ENCODE measurements at places on chromosomes 12 and 14.

DNA sequence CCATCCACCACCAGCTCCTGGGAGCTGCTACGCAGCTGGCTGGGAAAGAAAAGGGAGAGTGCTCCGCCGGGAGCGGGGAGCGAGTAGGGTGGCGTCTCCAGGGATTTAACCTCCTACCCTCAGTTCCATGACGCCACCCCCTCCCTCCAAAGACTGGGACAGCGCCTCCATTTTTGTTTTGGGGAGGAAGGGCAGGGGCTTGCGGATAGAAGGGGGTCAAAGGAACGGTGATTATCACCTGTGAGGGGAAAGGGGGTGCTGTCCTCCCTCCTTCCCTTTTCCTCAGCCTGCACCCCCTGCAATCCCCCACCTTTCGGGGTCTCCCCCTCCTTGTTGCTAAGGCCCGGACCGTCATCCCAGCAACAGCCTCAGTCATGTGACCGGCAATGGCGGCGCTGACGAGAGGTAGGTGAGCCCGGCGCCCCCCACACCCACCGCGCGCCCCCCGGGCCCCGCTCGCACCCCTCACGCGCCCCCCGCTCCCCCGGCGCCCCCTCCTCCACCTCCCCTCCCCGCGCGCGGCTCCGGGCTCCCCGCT is at the start of gene DTX3:
DTX3 (plus strand) TSS at position 371 of the 538 bp plus-strand sequence. CDS start 1,694 bp downstream, outside the sequence.
- DNase-seq, result peak; percentile 35

GRCh38 chr12:82873309-82873708 is 186.6 kb downstream of the TMTC2 start:
- DNase-seq, result no peak

- no peak for DNase-seq
Measured at GRCh38 chr12:33593753-33594152, 154.1 kb upstream of the SYT10 start.

- DNase-seq, result peak; percentile 62
Measured at GRCh38 chr12:76030341-76031080, 1.1 kb downstream of the PHLDA1 start.

- no peak for DNase-seq
Measured at GRCh38 chr12:22551624-22552023, 7.3 kb upstream of the C2CD5 start.

GRCh38 chr14:19947413-19948090 is 16.8 kb downstream of the OR4K1 start:
- DNase-seq, result no peak

GRCh38 chr12:11758510-11759493 is 109.3 kb downstream of the ETV6 start:
- DNase-seq, result no peak

DNA sequence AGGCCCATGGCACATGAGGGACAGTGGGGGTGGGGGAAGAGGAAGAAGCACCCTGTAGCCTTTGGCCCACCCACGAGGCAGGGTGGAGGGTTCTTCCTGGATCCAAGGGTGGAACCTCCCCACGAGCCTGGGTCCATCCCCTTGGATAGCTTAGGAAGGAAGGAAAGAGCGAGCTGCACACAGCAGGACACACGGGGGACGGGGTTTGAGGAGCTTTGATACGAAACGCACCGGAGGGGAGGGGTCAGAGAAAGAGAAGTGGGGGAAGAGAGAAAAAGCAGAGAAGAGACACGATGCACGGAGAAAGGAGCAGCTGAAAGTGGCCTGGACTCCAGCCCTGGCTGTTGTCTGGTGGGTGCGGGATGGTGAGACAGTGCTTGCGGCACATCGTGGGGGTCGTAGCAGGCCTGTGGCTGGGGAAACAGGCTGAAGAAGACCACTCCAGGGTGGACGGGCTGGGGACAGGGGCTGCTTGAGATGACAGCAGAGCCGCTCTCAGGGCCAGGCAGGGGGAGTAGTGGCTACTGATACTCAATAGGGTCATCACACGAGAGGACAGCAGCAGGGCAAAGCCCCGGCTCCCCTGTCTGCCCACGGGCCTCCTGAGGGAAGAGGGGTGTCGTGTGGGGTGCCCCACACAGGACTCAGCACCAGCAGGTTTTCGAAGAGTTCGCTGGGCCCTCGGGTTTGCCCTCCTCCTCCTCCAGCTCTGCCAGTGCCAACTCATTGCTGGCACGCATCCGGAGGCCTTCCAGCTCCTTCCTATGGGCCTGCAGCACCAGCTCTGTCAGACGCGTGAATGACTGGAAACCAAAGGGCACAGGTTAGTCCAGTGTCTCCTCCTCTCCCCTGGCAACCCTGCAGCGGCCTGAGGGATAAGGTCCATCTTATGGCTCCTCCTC is 5.4 kb upstream of the GPX2 start:
- no peak for DNase-seq

GRCh38 chr12:51954561-51955361 is 3.3 kb downstream of the ACVR1B start:
- DNase-seq, result no peak

DNA sequence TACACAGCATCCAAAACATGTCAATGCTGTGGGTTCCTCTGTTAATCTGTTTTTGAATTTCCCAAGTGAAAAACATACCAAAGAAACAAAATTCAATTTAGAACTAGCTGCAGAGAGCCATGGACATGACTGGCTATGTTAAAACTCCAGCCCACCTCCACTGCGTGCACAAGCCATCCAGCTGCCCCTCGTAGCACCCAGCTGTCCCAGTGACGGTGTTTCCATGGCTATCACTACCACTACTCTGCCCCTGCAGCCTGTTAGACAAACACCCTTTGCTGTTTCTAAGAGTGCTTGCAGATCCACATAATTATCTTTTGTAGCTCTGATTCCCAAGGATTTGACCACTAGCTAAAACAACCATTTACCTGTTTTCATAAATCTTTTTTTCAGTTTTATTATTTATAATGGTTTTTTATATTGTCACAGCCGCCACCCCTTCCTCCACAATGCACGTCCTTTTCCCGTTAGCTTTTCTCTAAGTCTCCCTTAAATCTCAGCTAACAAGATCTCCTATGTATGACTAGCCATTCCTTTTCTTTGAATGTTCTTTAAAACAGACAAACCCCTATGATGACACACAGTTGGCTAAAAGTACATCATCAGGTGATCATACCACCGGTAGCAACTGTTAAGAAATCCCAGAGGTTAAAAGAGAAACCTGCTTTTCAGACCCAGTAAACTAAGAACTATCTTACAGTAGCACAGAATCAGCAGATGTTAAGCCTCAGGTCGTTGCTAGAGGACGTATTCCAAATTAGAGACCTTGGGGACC is 37.8 kb upstream of the NAA30 start:
- DNase-seq, result no peak

DNA sequence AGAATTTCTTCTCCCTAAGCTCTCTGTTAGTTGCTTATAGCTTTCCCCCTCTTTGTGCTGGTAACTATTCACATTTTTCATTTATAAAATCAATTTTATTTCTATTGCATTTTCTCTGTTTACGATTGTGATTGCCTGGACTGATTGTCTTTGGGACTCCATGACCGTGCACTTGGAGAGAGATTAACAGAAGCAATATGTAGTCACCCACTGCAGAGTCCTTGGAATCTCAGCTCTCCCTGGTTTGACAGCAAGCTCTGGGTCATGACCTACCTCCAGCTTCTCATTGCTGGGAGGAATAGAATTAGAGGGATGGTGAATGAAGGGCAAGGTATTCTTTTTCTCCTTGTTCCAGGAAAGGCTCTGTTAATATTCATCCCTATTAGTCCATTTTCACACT is 398.2 kb downstream of the AACS start:
- no peak for DNase-seq

DNA sequence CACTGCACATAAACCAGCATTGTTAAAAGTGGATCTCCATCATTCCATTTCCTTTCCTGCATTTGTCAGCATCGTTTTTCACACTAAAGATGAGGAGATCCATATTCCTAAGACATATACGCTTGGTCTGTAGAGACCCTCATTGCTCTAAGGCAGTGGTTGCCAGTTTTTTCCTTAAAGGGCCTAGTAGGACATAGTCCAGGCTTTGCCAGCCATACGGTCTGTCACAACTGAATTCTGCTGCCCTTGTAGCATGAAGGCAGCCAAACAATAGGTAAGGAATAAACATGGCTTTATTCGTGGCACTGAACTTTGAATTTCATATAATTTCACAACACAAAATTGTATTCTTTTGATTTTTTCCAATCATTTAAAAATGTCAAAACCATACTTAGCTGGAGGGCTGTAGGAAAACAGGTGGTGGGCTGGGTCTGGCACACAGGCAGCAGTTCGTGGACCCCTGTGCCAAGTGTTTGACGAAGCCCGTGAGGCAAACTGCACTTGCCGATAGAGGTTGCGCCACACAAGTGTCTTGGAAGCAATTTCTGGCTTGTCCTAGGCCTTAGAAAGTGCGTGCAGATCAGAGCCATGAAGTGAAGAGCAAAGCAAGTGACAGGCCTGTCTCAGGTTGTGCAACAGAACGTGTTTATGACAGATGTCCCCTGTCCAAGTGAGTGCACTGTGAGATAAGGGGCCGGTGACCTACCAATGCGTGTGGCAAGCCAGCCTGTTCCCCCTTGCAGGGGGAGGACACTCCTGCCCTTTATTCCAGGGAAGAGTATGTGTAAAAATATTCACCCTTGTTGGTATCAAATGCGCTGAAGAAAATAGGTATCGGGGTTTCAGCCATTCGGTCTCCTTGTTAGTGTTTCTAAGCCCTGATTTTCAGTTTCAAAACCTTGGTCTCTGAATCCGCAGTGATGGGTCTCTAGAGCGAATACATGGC is 916 bp upstream of the CHPT1 start:
- no peak for DNase-seq

- DNase-seq, result no peak
Measured at GRCh38 chr14:68372368-68372767, 420.5 kb downstream of the ZFP36L1 start.

- no peak for DNase-seq
Measured at GRCh38 chr12:15049461-15050153, 76.8 kb downstream of the PDE6H start.

GRCh38 chr14:32703183-32703621 is 235.5 kb upstream of the NPAS3 start:
- DNase-seq, result no peak

DNA sequence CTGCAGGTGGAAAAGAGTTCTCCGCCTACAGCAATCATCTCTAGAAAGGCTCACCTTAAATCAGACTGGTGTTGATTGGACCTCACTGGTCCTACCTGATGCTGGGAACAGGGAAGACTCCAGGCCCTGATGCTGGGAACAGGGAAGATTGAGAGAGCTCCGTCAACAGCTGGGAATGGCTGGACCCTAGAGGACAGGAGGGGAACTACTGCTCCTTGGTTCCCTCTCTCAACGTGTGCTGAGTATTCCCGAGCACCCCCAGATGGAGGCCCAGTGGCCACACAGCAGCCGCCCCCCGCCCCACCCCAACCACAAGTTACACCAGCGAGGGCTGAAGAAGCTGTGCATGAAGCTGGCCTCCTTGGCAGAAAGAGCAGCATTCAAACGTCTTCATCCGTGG is 240.3 kb downstream of the SLC15A4 start:
- DNase-seq, result no peak

- DNase-seq, result no peak
Measured at GRCh38 chr12:6095269-6095668, 29.2 kb downstream of the VWF start.

DNA sequence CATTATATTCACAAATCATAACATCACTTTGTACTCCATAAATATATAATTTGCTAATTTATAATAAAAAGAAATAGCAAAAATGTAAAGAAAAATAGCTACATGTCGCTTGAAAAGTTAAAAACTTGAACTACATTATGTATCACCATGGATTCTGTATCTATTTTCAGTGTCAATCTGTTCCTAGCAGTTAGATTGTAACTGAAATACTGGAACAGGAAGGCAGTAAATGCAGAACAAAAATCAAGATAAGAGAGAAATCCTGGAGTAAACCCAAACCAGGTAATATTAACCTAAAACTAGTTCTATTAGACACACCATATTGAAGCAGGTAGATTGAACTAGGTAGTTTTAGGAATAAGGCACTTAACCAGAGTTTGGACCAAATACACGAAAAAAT is 60.3 kb downstream of the IPO8 start:
- no peak for DNase-seq

- no peak for DNase-seq
Measured at GRCh38 chr12:46402451-46402850, 29.9 kb upstream of the SLC38A2 start.

- no peak for DNase-seq
Measured at GRCh38 chr14:64973026-64973442, 898 bp upstream of the RAB15 start.

GRCh38 chr14:94313991-94314655 is 9.0 kb downstream of the SERPINA6 start:
- no peak for DNase-seq

Data from CD4-positive, alpha-beta T cell treated with Interleukin-2 at 100 ng/mL for 4 hours (primary cell).